IPS DF 19.7 (cell line): ENCODE measurements at places on chromosomes 5 and 9.

GRCh38 chr9:88789785-88790184 is 201.5 kb upstream of the S1PR3 start:
- DNase-seq, result no peak

- DNase-seq, result no peak
Measured at GRCh38 chr5:146719179-146719578, 159.4 kb downstream of the PPP2R2B start.

GRCh38 chr5:56671571-56671970 is 143.8 kb upstream of the MAP3K1 start:
- peak; percentile 25 for DNase-seq

DNA sequence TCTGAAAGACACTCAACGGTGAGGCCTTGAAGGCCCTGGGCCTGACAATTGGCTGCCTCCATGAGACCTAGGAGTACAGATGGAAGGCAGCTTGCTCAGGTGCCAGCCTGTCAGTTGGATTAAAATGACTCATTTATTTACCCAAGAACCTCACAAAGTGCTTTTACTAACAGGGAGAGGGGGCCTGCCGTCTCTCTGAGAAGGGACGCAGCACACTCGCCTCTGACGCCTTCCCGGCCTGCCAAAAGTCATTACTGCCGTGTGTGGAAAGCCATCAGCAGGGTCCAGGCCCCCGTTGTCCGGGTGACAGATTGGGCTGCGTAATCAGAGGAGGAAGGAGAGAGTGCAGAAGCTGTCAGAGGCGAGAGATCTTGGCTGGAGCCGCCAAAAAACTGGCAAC is 32.4 kb downstream of the DDX31 start:
- no peak for DNase-seq

DNA sequence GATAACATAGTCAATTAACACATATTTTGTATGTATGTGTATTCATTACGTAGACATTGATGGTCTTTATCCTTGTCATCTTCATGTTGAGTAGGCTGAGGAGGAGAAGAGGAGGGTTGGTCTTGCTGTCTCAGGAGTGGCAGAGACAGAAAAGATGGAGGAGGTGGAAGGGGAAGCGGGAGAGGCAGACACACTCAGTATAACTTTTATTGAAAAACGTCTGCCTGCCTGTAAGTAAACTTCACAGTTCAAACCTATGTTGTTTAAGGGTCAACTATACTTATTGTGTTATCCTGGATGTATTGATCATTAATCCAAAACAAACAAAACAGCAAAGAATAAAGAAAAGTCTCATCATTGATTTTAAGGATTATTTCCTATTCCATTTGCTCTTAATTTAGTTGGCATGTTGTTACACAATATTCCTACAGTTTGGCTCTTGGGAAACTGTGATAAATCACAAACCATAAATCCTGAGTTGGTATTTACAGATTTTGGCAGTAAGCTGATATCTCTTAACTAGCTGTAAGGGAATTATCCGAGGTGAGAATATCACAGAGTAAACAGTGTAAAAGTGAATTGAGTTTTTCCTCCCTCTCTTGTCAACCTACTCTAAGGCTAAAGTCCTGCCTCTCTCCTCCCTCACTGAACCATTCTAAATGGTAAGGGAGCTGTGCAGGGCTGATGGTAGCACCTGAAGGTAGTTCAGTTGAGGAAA is 487.2 kb downstream of the SPATA31D1 start:
- DNase-seq, result no peak

- no peak for DNase-seq
Measured at GRCh38 chr5:170361116-170361515, 28.1 kb downstream of the KCNMB1 start.

DNA sequence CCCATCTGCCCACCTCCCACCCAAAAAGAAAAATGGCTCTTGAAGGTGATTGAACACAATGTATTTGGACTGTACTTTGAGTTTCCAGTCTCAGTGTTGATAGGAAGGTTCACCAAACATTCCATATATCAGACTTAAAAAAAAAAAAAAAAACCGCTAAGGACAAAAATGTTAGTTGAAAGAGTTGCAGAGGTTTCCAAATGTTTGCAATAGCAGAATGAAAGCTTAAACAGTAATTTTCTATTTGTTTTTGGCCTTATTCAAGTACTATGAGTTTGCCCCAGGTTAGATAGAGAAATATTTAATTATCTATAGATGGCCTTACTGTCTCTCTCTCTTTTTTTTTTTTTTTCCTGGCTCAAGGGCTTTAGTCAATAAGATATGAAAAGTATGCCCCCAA is 6.1 kb downstream of the LRRTM2 start:
- DNase-seq, result no peak

DNA sequence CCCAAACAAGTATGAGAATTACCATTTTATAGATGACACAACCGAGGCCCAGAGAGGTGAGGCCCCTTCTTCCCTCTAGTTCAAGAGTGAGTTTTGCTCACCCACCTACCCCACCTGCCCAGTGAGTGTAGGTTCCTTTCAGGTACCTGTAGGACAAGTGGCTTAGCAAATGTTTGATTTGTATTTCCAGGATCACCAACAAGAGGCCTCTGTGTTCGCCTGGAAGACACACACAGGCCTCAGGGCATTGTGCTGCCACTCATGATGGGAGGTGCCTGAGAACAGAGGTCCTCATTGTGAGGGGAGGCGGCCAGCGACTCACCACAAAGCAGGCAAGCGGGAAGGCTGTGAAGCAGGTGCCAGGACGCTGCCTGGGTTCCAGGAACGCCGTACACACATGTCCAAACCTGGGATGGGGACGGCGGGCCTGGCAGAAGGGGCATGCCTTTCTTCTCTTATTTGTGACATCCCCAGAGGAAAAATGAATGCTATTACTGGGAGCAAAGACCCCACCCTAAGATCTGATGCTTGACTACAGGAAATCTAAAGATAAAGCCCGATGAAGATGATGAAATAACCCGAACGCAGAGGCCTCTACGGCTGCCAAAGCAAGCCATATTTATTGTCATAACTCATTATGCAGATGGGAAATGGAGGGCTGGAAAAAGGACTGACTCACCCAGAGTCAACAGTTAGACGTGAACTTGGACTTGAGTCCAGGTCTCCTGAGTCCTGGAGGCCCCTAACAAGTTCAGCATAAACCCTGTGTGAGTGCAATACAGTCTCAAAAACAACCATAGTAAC is 60.2 kb upstream of the SLC25A51 start:
- DNase-seq, result no peak

- DNase-seq, result no peak
Measured at GRCh38 chr5:42927730-42928129, 112.4 kb downstream of the ANXA2R start.

- DNase-seq, result no peak
Measured at GRCh38 chr5:96893342-96893741, 17.0 kb downstream of the ERAP2 start.

- DNase-seq, result no peak
Measured at GRCh38 chr9:99340281-99340680, 118.2 kb downstream of the SEC61B start.

DNA sequence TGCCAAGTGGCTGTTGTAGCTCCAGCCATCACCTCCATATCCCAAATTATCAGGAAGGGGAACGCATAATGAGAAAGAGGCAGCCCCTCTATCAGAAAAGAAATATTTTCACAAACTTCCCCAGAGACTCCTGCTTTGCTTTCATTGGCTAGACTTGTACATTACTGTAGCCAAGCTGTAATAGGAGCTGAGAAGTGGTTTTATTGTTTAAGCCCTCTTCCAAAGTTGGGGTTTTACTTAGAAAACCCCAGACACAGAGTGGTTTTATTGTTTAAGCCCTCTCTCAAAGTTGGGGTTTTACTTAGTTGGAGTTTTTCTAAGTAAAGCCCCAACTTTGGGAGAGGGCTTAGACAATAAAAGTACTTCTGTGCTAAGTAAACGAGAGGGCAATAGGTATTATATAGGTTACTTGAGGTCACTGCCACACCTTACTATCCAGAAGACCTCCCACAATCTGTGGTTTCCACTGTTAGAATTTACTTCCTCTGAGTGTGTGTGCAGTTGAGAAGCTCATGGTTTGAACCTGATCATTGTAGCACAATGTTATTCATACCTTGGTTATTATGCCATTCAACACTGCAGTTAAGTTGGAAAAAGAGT is 215.7 kb upstream of the OTULINL start:
- no peak for DNase-seq

DNA sequence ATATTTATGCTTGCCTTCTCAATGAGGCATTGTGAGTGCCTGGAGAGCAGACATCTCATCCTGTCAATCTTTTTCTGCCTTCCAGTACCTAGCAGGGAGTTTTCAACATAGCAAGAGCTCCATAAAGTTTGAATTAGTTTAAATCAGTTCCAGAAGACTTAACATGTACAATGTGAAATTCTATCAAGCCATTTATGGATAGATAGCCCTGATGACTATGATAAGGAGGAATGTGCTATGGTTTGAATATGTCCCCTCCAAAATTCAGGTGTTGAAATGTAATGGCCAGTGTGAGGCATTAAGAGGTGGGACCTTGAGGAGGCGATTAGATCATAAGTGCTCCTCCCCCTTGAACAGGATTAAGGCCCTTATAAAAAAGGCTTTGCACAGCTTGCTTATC is 306.9 kb upstream of the SMARCA2 start:
- no peak for DNase-seq

DNA sequence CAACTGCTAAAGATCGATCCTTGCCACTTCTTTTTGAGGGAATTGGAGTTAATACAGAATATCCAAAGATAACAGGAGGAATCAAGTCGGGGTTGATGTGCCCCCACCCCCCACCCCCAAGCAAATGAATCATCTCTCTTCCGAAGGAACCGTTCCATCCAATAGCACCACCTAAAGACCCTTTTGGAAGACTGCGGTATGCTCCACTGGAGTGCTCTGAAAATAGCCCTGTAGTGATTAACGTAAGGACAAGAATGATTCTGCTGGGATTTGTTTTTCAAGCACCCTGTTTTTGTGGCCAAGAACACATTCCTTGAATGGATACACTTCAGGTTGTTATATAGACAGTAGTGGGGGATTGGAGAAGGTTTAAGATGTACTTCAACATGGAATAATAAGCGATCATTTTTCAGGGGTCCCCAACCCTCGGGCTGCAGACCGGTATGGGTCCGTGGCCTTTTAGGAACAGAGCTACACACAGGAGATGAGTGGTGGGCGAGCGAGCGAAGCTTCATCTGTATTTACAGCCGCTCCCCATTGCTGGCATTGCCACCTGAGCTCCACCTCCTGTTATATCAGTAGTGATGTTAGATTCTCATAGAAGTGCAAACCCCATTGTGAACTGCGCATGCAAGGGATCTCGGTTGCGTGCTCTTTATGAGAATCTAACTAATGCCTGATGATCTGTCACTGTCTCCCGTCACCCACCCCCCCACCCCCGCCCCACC is 44.5 kb upstream of the TMEM252 start:
- DNase-seq, result no peak
